Mammary epithelial cell (primary cell): ENCODE measurements at places on chromosomes 7 and 10. TPM values are rescaled to one million over a fixed set of nuclear protein-coding genes. Genes with fewer than 3 reads are reported as not detected.

MBLAC1 gene
- polyA plus RNA-seq, result 1.0 TPM

- DNase-seq, result peak; percentile 83
Measured at GRCh38 chr10:89516149-89516832, 19.1 kb downstream of the SLC16A12 start.

DNA sequence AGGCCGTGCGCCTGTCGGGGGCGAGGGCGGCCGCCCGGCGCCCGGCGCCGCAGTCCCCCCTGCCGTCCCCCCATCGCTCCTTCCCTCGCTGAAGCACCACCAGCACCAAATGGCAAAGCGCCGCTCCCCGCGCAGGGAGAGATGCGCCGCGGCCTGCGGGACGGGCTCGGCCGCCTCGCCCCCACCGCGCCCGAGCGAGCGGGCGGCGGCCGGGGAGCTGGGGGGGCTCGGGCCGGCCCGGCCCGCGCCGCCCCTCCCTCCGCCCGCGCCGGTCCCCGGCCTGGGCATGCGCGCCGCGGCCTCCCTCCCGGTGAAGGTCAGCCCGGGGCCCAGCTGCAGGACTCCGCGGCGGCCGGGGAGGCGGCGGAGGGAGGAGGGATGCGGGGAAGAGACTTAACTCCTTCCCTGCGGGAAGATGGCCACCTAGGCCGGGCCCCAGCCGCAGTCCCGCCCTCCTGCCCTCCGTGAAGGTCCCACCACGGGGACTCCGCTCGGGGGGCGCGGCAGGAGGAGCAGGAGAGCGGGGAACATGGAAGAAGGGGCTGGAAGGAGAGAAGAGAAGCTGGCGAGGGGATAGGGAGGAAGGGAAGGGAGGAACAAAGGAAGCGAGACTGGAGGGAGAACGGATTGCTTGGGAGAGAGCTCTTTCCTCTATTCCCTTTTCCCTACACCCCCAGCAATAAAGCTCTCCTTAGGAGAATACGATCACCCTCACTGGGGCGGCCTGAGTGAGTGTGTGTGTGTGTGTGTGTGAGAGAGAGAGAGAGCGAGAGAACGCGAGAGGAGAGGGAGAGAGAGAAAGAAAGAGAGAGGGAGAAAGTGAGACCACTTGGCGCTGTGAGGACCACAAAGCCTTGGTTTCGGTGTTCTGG is 3.4 kb upstream of the SMARCD3 start:
- peak; percentile 33 for DNase-seq

- peak; percentile 91 for DNase-seq
Measured at GRCh38 chr10:33509231-33509831, 174.9 kb upstream of the NRP1 start.

- no peak for DNase-seq
Measured at GRCh38 chr7:130142654-130143333, 62.4 kb downstream of the TMEM209 start.

ZP3 gene
- polyA plus RNA-seq, result 3.1 TPM

PDZD8 gene
- polyA plus RNA-seq, result 32.8 TPM

DNA sequence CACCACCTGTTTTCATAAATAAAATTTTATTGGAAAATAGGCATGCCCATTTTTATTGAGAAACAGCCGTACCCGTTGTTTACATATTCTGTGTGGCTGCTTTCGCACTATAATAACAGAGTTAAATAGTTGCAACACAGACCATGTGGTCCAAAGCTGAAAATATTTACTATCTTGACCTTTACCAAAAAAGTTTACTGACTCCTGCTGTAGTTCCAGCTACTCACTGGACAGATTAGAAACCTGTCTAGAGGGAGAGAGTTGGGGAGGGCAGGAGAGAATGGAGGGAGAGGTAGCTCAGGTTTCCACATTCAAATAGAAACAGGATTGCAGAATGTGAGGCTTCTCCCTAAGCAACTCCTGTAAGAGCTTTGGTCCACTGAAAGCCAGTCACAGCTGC is 55.1 kb upstream of the GLCCI1 start:
- no peak for DNase-seq

- no peak for DNase-seq
Measured at GRCh38 chr10:119443441-119443840, 99.1 kb downstream of the RGS10 start.

OPN1SW gene
- not detected for polyA plus RNA-seq

FFAR4 gene
- polyA plus RNA-seq, result not detected

ZEB1 gene
- polyA plus RNA-seq, result 0.20 TPM

- no peak for DNase-seq
Measured at GRCh38 chr10:96556003-96556402, 30.8 kb downstream of the TM9SF3 start.

CC2D2B gene
- polyA plus RNA-seq, result 0.08 TPM

DNA sequence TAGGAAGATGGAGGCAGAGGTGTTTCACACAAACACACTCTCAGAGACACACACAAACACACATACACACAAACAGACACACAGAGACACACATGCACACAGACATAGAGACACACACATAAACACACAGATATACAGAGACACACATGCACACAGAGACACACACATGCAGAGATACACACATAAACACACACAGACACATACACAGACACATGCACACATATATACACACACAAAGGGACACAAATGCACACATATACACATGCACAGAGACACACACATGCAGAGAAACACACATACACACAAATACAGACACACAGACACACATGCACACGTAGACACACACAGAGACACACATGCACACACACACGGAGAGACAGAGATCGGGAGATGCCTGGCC is 163.3 kb downstream of the TCERG1L start:
- no peak for DNase-seq

DNA sequence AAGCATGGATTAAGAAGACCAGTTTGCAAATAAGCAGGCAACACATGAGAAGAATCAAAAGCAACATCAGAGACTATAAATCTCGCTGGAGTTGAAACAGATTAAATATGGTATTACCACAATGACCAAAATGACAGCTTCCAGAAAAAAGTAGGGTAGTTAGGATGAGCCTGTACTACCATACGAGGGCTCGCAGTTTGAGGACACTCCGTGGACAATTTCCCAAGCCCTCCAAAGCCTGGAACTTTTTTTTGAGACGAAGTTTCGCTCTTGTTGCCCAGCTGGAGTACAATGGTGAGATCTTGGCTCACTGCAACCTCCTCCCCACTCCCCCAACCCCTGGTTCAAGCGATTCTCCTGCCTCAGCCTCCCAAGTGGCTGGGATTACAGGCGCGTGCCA is 1.0 kb downstream of the LRRC17 start:
- DNase-seq, result no peak

GRCh38 chr10:132274986-132275385 is 32.8 kb downstream of the STK32C start:
- DNase-seq, result no peak

GRCh38 chr7:33243319-33243881 is 114.0 kb downstream of the BBS9 start:
- DNase-seq, result peak; percentile 27

WDFY4 gene
- polyA plus RNA-seq, result 0.03 TPM

PVRIG gene
- polyA plus RNA-seq, result not detected

- DNase-seq, result no peak
Measured at GRCh38 chr10:99850021-99850766, 67.8 kb downstream of the ABCC2 start.

DNA sequence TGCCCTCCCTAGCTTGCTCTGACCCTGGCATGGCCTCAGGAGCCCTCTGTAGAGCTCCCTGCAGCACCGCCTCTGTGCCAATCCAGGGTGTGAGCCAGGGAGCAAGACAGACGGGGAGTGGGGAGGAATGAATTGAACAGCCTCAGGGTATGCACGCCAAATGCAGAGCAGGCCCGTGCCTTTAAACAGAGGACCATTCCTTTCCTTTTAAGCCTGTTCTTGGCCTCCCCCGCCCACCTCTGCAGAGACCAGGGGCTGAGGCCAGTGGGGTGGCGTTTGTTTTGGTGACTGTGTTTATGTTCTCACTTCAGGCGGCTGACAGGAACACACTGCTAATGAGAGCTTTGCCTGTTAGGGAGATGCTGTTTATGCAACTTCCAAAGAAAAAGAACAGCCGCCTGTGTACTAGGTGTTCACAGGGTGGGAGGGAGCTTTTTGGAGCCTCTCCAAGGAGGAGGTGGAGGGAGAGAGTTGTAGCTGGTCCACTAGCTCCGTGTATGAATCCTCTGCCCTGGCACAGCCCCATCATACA is 528.1 kb upstream of the DPP6 start:
- DNase-seq, result no peak

DNA sequence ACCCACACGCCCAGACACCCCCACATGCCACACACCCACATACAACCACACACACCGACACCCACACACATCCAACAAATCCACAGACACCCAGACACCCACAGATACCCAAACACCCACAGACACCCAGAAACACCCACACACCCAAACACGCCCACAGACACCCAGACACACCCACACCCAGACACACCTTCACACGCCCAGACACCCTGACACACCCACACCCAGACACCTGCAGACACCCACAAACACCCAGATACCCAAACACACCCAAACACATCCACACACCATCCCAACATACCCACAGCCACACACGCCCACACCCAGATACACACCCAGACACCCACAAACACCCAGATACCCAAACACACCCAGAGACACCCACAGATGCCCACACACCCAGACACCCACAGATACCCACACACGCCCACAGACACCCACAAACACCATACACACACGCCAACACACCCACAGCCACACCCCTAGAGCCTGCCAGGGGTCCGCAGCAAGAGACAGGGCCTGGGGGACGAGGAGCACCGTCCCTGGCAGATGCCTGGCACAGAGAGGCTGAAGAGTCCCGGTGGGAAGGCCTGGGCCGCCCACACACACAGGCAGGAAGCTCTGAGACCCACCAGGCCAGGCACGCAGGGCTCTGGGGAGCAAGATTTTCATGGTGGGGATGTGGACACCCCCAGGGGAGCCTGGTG is 28.5 kb downstream of the CYP2W1 start:
- DNase-seq, result no peak

OR6V1 gene
- not detected for polyA plus RNA-seq

SH2D4B gene
- 0.02 TPM for polyA plus RNA-seq

DNA sequence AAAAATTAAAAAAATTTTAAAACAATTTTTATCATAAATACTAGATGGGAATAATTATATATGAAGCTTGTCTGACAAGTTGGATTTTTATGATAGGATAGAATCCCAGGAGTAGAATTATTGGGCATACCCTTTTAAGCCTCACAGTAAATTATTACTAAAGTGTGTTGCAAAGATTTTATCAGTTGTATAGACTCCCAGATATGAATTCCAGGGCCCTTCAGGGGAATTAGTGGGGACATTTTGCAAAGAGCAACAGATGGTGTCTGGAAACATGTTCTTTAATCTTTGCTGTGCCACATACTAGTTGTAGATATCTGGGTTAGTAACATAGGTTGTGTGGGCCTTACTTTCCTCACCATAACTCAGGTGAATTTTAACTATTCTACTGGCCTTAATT is 28.7 kb downstream of the ZEB1 start:
- no peak for DNase-seq

MRC1 gene
- 0.01 TPM for polyA plus RNA-seq

ELMO1 gene
- 0.07 TPM for polyA plus RNA-seq

GRCh38 chr10:114303556-114303955 is 64.5 kb downstream of the VWA2 start:
- no peak for DNase-seq

GRCh38 chr10:103493916-103494877 is 692 bp downstream of the NEURL1 start:
- DNase-seq, result no peak

DNA sequence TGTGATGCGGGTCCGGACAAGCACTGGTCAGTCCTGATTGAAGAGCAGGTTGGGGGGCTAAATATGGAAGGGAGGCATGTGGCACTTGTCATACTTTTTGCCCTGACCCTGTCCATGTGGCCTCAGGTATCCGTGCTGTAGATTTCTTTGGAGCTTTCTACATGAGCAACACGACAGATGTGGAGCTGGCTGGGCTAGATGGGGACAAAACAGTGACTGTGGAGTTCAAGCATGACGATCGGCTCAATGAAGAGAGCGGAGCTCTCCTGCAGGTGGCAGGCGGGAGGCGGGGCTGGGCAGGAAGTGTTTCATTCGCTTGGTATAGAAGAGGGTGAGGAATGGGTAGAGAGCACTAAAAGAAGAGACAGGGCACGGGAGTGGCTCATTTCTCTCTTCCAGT is 13.0 kb upstream of the CHCHD1 start:
- DNase-seq, result no peak

DNA sequence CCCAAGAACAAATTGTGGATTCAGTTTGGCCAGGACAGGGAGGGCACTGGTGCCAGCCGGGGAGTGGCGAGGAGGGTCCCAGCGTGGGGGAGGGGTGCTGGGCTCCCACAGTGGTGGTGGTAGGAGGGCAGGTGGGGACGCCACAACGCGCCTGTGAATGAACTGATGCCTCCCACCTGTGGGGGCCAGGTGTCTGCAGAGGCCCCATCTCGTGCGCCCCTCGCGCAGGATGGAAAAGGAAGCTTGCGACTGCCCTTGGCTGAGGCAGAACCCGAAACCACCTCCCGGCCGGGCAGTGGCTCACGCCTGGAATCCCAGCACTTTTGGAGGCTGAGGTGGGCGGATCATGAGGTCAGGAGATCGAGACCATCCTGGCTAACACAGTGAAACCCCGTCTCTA is 72.0 kb downstream of the MICALL2 start:
- DNase-seq, result no peak

FAM20C gene
- polyA plus RNA-seq, result 30.6 TPM

DNA sequence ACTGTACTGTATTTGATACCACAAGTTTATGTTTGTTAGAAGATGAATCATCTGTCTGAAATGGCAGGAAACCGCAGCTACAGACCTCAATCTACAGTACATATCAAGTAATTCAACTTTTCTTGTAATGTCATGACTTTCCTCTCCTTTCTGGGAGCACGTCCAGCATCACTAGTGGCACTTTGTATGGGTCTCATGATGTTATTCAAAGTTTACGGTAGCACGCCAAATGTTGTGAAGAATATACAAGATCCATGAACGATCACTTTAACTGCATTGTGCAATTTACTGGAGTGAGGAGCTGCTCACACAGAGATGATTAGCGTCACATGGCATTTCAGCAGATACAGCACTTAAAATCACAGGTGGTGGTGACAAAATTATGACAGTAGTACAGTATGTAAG is 257.8 kb upstream of the GNAI1 start:
- DNase-seq, result peak; percentile 78

DNA sequence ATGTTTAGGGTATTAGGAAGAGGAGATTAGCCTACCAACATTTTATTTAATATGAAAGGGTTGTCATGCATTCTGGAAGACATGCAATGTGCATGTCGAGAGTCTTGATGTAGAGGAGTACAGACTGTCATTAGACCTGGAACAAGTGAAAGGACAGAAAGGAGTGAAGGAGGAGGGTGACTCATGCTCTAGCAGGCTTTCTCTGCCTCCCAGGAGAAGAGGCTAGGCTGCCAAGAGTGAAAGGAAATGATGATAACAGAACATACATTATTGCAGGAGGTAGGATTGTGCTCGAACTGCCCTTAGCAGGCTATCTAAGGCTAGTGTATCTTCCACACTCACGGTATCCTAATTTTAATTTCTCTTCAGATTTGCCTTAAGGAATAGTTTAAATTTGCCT is 228.8 kb downstream of the EXOC4 start:
- DNase-seq, result peak; percentile 68

ENTPD1 gene
- not detected for polyA plus RNA-seq

- no peak for DNase-seq
Measured at GRCh38 chr7:19920705-19921104, 147.3 kb upstream of the TMEM196 start.
